Activated gamma-delta T cell treated with anti-CD3 and anti-CD28 coated beads, Interleukin-2, amount 50 U/mL, for 16 hours (primary cell): ENCODE measurements at places on chromosomes 2 and 18.

DNA sequence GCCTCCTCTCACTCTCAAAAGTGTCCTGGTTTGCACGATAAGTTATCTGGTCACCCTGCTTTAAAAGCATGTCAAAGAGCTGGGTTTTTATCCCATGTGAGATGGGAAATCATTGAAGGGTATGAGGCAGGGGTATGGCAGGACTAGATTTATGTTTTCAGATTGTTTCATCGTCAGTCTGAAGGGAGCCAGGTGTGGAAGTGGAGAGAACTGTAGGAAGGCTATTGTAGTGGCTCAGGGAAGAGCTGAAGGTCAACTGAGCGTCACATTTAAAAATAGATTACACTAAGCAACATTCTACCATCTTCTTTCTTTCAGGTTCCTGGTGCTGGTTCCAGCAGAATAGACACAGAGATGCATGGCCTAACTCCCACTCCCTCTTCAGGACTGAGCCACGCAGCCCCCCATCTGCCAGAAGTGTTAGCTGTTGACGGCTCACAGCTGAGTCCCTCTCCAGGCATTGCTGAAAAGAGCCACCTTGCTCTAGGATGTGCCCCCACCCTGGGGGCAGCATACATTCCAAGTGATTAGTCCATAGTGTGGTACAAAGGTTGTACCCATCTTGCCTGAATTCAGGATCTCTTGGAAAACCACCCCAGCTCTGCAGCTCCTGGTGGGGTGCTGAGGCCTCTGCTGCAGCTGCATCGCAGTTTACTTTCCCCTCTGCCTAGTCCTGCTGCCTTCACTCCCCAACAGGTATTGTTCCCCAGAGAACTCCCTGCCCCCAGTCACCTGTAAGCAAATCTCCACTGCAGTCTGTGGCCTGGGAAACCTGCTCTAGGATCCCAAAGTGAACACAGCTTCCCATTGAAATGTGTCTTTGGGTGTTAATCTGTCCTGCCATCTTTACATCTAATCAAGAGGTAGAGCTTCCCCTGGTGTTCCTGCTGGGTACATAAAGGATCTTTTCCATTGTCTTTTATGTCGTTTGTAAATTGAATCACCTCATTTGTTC is 79.5 kb upstream of the KLF7 start:
- no peak for DNase-seq

GRCh38 chr18:27564066-27564465 is 379.0 kb upstream of the CHST9 start:
- DNase-seq, result no peak

- DNase-seq, result no peak
These were observed 95.0 kb downstream of the MAPK4 start for GRCh38 chr18:50654658-50655550.

GRCh38 chr2:227888289-227888688 is 16.9 kb downstream of the DAW1 start:
- DNase-seq, result no peak

DNA sequence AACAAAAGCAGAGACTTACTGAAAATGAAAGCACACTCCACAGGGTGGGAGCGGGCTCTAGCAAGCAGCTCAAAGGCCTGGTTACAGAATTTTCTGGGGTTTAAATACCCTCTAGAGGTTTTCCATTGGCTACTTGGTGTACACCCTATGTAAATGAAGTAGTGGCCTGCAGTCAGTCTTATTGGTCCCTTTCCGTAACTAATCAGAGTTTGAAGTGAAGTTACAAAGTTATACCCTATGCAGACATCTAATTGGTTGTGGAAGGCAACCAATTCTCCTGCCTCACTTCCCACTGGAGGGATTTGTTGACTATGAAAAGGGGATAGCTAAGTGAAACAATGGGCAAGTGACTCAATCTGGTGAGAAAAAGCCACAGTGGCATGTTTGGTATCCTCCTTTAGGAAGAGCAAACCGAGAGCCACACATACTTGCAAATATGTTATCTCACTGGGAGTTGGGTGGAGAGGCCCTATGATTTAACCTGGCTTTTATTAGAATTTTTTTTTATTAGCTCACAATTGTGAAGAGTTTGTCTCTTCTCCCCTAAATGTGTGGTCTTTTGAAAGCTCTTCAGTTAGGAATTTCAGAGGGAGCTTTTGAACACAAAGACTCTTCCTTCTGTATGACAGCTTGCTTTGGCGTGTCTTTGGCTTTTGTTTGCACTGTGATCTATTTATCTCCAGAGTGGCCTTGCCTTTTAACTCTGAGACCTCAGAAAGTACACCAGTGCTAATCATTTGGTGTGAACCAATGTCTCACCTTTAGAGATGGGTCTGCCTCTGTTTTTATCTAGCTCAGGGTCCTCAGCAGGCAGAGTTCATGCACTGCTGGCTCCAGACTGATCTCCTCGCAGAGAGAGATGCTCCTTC is 69.6 kb downstream of the MAP4K4 start:
- DNase-seq, result no peak

- DNase-seq, result no peak
These were observed 2.9 kb downstream of the ALS2 start for GRCh38 chr2:201777869-201778268.

DNA sequence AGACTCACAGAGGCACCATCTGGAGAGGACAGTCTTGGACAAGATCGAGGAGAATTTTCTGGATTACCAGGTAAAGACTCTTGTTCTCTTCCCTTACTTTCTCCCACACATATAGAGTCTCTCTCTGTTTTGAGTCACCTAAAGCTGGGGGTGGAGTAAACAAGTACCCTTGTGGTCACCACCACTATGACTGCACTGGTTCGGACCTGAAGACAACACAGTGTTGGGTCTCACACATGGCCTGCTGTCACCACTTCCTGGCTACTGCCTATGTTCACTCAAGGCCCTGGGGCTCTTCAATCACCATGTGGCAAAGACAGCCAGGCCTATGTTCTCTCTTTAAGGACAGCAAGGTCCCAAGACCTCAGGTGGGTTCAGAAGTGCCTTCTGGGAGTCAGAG is 253.3 kb upstream of the VRK2 start:
- DNase-seq, result no peak

DNA sequence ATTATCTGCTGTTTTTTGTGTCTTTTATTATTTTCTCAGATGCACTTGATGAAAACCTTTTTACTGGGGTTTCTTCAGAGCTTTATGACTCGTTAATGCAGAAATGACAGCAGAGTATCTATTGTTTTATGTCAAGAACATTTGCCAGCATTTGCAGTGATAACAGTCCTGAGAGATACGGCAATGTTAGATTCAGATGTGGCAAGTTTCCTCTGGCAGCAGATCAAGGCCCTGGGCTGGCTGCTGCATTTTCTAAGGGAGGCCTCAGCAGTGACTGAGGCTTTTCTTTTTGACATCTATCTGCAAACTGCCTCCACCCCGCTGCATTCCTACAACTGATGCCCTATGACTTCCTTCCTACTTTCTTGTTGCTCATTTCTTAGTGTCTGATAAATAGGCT is 40.2 kb downstream of the EFEMP1 start:
- DNase-seq, result no peak

- DNase-seq, result no peak
These were observed 149.5 kb upstream of the ZEB2 start for GRCh38 chr2:144669196-144669987.

DNA sequence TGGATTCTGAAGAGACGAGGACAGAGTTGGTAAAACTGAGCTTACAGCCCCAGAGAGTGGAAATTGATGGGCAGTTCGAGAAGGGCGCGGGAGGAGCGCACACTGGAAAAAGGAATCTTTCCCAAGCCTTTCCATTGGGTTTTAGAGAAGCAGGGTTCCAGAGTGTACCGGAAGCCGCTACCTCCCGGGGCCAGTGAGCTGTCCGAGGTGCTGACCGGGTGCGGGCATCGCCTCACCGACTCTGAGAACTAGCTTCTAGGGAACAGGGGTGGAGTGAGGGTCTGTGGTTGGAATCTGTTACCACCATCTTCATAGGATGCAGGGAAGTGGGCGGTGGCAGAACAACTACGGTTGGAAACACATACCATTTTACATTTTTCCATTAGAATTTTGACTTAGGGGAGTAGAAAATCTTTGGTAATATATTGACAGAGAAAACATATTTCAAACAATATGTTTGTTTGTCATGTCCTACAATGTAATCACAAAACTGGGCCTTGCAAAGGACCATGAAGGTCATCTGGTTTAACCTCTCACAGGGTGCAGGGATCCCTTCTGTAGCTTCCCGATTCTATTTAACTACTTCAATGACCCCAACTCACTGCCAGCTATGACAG is 724 bp downstream of the NMS start:
- no peak for DNase-seq

- no peak for DNase-seq
These were observed 75.1 kb downstream of the ACOXL start for GRCh38 chr2:110807522-110807921.

- DNase-seq, result no peak
These were observed 81.5 kb upstream of the TEX51 start for GRCh38 chr2:126817172-126817571.

DNA sequence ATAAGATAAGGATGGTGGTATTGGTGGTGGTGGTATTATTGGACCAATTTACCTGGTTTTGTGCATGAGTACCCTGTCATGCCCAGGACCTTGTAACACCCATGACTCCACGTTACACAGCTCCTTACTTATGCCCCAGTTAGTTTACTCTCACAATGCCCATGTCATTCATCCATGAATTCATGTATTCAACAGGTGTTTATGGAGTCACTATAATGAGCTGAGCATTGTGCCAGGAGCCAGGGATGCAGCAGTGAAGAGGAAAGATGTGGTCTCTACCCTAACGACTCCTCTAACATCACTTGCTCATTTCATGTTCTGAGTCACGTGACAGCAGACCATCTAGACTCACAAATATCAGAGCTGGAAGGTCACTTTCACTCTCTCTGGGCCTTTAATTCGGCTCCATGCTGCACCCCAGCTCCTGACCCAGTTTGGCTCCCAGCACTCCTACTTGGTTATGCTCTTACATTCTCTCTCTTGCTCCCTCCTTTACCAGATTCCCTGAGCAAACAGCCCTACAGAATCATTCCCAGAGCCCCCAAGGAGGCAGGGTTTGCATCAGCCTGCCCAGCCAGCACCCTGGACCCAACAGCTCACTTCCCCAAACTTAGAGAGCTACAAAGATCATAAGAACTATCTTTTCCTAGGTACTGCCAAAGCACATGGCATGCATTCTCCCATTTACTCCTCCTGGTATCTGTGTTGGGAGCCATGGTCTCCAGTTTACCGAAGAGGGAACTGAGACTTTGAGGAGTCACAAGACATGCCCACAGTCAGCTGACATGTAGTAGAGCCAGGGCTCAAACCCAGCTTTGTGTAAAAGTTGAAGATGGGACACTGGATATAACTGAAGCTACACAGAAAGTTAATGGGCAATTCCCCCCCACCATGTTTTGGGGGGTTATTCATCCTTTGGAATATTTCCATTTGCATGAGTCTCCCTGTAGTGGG is 449.9 kb downstream of the LRATD1 start:
- no peak for DNase-seq

DNA sequence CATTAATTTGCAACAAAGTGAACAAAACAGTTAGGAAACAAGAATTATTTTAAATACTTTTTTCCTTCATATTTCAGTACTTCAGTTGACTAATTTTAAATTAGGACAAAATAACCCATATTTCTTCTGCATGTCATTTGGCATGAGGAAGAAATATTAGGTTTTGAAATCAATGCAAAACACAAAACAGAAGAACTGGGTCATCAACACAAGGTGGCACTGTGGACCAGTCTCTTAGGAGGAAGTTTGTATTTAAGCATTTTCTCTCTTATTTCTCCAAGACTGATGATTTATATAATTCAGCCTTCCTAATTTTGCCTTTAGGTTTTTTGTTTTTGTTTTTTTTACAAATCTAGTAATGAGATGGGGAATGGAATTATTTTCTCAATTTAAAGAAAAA is 352.8 kb upstream of the KCNH7 start:
- no peak for DNase-seq

DNA sequence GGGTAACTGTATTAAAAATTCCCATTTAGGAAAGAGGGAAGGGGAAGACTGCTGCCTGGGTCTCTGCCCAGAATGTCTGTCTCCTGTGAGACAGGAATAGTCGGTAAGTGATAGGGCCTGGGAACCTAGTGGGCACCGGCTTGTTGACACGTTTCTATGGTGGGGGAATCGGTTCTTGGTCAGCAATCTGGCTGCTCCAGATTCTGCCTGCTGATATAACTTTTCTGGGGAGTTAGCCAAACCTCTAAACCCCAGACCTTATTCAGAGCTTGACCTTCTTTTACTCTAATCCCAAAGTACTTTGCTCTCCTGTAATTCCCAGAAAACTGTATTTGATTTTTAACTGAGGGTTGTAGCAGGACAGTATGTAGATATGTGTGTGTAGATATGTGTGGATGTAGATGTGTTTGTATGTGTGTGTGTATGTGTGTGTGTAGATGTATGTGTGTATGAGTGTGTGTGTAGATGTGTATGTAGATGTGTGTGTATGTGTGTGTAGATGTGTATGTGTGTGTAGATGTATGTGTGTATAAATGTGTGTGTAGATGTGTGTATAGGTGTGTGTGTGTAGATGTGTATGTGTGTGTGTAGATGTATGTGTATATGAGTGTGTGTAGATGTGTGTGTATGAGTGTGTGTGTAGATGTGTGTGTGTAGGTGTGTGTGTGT is 61.8 kb upstream of the TXNDC2 start:
- DNase-seq, result no peak

DNA sequence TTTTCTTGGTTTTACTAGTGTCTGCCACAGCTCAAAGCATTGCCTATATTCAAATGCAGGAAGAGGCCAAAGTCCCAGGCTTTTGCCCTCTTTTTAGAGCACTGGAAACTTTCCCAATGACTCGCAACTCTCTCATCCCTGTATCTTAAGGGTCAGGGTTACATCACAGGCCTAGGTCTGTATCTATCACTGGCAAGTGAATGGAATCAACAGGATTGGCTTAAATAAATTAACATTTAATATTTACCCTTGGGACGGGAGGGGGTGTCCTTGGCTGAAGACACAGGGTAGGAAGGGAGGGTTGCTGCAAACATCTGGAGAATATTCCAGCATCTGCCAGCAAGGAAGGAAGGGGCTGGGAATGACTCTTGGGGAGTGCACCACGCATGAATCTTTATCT is 242.6 kb downstream of the SLC4A3 start:
- no peak for DNase-seq

DNA sequence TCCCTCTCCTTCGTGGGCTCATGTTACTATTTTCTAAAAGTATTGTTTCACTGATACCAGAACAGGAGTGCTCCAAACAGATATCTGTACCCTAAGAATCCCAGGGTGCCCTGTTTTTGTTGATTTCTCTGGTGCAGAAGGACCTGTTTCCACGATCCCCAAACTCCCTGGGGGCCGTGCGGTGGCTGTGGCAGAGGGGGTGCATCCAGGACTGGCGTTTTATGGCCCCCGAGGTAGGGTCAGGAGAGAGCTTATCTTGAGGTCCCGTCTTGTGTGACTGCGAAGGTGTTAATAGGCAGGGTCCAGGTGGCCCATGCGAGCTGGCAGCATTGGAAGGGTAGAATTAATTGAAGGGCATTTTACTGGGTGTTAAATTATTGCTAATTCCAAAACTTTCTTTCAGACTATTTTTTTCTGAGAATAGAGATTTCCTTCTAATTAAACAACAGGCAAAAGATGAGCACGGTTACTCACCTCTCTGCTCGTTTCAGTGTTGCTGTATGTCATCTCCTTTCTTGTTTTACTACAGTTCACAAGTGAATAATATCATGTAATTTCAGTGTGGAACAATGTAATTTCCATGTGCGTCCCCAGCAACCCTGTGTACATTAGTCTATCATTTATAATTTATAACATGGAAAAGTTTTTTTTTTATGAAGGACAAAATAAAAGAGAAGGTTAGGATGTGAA is 8.2 kb downstream of the TWIST2 start:
- no peak for DNase-seq

GRCh38 chr2:143125717-143126116 is 3.5 kb upstream of the ARHGAP15 start:
- DNase-seq, result no peak

GRCh38 chr2:126227250-126227649 is 428.7 kb upstream of the GYPC start:
- DNase-seq, result no peak
